Lung microvascular endothelial cell (primary cell): ENCODE measurements at places on chromosomes 5 and 9. TPM values are rescaled to one million over a fixed set of nuclear protein-coding genes. Genes with fewer than 3 reads are reported as not detected.

The FAM81B gene
- 0.22 TPM in 1 of 2 replicates, not detected in the other for total RNA-seq

GRCh38 chr9:133602277-133602676 lies 6.9 kb downstream of the FAM163B start:
- DNase-seq = no peak

- DNase-seq = no peak
Measured at GRCh38 chr9:94866770-94867169, 140.3 kb downstream of the AOPEP start.

The CCDC183 gene
- total RNA-seq = 0.22 and 1.4 TPM in 2 replicates

GRCh38 chr5:173969167-173970049 lies 19.6 kb upstream of the C5orf47 start:
- DNase-seq = no peak

GRCh38 chr9:119218293-119218692 lies 150.9 kb downstream of the BRINP1 start:
- no peak for DNase-seq

DNA sequence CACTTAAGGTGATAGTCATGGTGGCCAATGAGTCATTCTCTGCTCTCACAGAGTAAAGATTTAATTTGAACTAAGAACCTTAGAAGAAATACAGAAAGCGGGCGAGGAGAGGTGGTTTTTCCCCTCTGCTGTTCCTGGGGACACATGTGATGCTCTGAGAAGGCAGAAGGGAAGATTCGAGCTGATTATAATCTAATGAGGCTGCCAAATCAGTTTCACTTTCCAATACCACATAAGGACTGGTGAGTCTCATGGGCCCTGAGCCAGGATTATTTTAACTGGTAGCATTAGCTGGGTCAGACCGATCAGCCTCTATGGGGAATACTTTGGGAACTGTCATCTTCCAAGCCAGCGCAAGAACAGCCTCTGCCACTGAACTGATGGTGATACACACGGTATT lies 116.5 kb downstream of the SLC1A3 start:
- no peak for DNase-seq

GRCh38 chr5:79686799-79687198 lies 2.8 kb upstream of the CMYA5 start:
- DNase-seq = no peak

DNA sequence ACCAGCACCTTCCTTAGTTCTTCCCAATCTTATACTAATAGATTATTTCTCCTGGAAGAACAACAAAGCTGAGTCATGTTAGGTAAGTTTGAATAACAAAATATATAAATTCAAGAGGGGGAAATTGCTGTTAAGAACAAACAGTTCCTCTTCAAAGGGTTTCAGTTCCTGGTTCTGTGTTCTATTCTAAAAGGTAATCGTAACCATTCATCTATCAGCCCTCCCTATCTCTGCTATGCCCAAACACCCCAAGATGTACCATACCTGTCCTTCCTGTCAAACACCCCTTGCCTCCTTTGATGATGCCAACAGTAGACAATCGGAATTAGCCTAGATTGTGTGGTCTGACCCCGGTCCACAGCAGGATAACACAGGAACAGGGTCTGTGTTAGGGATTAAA lies 4.2 kb upstream of the RNF180 start:
- no peak for DNase-seq

GRCh38 chr5:116766470-116766947 lies 191.9 kb upstream of the SEMA6A start:
- DNase-seq = peak; percentile 59

The WNK2 gene
- total RNA-seq = not detected in 2 replicates

- no peak for DNase-seq
Measured at GRCh38 chr5:133853646-133854365, 114.6 kb downstream of the C5orf15 start.

The GPR151 gene
- total RNA-seq = not detected in 2 replicates

The GABRA6 gene
- total RNA-seq = under 0.01 TPM in 1 of 2 replicates, not detected in the other

The SERF1A gene
- 2.8 and 5.6 TPM in 2 replicates for total RNA-seq

GRCh38 chr5:150114102-150114641 lies 27.8 kb upstream of the CSF1R start:
- DNase-seq = no peak

The ALAD gene
- total RNA-seq = 10.9 and 14.1 TPM in 2 replicates

DNA sequence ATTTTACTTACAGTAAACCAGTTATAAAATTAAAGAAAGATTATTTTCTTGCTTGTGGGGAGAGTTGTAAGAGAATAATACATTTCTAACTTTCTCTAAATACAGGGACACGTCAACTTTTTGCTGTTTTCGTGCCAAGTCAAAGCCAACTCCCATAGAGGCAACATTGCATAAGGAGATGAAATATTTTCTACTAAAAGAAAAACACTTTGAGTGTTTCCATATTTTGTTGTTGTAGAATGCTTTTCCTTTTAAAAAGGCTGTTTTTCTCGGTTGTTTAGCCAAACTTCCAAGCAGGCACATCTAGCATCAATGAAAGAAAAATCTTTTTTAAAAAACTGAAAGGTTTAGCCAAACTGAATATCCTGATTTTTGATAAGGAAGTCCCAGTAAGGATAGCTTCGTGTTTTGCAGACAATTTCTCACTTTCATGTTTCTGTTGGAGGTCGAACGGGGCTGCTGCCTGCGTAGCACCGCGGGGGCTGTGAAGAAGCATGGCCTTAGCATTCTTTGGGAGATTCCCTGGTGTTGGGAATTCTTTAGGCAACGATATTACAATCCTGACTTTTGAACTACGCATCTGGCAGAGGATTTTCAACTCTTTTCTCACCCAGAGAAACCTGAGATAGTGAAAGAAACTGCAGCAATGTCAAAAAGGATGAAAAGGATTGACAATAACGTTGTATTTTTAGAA lies 108.1 kb upstream of the FBXL7 start:
- DNase-seq = no peak

The DMRT3 gene
- not detected in 2 replicates for total RNA-seq

- no peak for DNase-seq
Measured at GRCh38 chr9:80651044-80651443, 1038.3 kb downstream of the TLE1 start.

The HEMGN gene
- not detected in 2 replicates for total RNA-seq

GRCh38 chr5:78639791-78640190 lies 8.8 kb downstream of the LHFPL2 start:
- DNase-seq = peak; percentile 71

The DND1 gene
- total RNA-seq = under 0.01 and 0.22 TPM in 2 replicates

DNA sequence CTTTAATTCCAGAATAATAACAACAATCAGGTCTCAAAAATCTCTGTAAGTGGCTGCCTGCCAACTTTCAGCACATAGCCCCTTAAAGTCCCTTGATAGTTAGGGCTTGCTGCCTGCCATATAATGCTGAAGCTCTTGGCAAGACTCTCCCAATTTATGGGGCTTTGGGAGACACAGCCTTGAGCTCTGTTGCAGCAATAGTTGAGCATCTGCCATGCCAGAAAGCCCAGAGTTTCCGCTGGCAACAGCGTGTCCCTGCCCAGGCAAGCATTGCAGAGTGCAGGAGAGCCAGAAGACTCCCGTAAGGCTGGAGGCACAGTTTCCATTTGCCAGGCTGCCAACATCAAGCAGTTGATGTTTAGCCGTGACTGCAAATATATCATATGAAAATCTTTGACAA lies 678.5 kb upstream of the NUDT12 start:
- DNase-seq = no peak

DNA sequence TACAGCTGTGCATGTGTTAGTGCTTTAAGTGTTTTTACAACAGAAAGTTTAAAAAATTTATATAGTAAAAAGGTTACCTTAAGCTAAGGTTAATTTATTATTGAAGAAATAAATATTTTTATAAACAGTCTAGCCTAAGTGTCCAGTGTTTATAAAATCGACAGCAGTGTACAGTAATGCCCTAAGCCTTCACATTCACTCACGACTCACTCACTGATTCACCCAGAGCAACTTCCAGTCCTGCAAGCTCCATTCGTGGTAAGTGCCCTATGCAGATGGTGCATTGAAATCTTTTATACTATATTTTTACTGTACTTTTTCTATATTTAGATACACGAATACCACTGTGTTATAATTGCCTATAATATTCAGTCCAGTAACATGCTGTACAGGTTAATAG lies 159.1 kb downstream of the ROR2 start:
- no peak for DNase-seq

The MTX3 gene
- total RNA-seq = 3.3 and 4.8 TPM in 2 replicates

DNA sequence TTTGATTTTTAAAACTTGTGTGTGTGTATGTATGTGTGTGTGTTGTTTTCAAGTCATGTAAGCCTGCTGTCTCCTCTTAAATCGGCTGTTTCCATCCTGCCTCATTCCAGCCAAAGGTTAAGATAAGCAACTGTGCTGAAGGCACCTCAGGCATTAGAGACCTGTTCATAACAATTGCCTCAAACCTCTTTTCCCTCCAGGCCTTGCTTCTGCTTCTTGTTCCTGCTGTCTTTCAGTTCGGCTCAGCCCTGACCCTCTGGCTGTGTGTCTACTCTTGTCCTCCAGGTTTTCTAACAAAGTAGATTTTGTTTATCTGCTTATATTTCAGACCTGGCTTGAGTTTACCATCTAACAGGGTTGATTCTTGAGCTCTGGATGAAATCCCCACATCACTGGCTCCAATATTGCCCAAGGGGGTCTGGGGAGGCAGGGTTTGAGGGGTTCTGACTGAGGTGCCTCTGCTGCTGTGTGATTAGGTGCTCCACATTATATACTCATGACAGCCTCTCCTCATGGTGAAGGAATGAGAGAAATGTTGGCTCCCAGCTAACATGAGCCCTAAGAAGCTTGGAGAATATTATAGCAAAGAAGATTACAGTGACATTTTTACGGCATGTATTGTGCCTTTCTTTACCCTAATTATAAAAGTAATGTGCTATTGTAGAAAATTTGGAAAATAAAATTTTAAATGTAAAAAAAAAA lies 229.7 kb upstream of the PIK3R1 start:
- no peak for DNase-seq

DNA sequence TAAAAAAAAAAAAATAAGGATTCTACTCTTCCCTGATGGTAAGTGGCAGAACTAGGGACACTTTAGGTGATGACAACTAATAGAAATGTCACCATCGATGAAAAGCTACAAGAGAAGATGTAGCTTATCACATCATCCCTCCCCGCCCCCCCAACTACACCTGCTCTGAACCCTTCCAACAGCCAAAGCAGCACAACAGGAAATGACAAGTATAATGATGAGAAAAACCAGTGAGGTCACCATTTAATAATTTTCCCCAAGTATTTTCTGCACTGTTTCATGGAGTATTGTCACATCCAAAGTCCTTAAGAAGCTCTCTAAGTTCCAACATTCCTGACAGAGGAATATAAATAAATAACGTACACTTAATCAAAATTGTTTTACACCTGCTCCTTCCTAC lies 221.4 kb downstream of the EFNA5 start:
- DNase-seq = peak; percentile 67

DNA sequence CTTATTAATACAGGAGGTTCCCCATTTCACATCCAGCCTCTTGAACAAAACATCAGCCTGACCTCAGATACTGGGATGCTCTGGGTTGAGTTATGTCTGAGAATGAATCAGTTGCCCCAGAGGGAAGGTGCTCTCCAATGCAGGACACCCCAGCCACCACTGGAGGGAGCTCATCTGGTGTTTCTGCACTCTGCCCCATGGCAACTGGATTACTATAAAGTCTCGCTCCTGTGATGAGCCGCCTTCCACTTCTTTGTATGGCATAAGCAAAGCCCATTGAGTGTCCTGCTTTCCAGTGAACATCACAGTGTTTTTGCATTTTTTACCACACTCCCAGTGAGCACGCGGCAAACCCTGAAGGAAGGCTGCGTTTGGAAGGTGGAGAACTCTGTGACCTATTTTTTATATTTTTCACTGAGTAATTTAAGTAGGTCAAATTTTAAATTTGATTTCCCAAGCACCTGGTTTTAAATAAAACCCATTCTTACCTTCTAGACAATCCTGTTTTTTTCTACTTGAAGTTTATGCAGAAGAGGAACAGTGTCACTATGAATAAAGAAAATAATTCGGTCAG lies 176.9 kb upstream of the WWC1 start:
- DNase-seq = peak; percentile 13

GRCh38 chr9:80509358-80509757 lies 937.6 kb downstream of the TLE4 start:
- DNase-seq = no peak

GRCh38 chr5:66862020-66862419 lies 265.8 kb downstream of the MAST4 start:
- no peak for DNase-seq

- DNase-seq = peak; percentile 19
Measured at GRCh38 chr5:95022967-95023695, 261.8 kb downstream of the MCTP1 start.

The SREK1IP1 gene
- 11.3 and 12.3 TPM in 2 replicates for total RNA-seq

GRCh38 chr5:35016174-35017051 lies 31.3 kb downstream of the AGXT2 start:
- no peak for DNase-seq

DNA sequence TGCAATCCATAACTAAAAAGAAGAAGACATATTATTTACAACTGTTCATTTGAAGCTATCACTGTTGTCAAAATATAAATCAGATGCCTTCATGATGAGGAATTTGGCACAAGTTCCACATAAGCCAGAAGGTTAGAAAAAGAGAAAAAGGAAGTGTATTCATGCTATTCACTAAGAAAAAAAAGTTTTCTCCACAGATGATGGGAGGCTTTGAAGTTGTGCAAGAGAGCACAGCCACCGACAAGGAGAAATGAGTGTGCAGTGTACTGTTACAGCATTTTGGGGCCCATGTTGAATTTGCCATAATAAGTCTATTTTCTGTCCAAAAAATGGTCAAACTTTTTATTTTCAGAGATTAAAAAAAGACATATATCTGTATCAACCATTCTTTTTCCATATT lies 32.9 kb upstream of the IFNK start:
- DNase-seq = no peak

The PKN3 gene
- 8.1 and 8.9 TPM in 2 replicates for total RNA-seq

- DNase-seq = no peak
Measured at GRCh38 chr5:516338-516925, 7.8 kb downstream of the SLC9A3 start.

The IL33 gene
- 2.4 and 6.3 TPM in 2 replicates for total RNA-seq

DNA sequence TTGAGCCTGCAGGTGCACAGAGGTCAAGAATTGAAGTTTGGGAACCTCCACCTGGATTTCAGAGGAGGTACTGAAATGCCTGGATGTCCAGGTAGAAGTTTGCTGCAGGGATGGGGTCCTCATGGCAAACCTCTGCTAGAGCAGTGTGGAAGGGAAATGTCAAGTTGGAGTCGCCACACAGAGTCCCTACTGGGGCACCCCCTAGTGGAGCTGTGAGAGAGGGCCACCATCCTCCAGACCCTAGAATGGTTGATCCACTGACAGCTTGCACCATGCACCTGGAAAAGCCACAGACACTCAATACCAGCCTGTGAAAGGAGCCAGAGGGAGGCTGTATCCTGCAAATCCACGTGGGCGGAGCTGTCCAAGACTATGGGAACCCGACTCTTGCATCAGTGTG lies 78.0 kb downstream of the GABRA1 start:
- no peak for DNase-seq

- peak; percentile 32 for DNase-seq
Measured at GRCh38 chr5:57450991-57451876, 31.4 kb downstream of the ACTBL2 start.

The TMEM174 gene
- not detected in 2 replicates for total RNA-seq

GRCh38 chr5:109566361-109566760 lies 123.4 kb upstream of the MAN2A1 start:
- no peak for DNase-seq

The SOHLH1 gene
- not detected in 2 replicates for total RNA-seq
